Right hindlimb (tissue), 1 donor: ENCODE measurements at places on chromosomes 7 and 10.

GRCh38 chr10:11068861-11069633, 51.4 kb downstream of the CELF2 start:
- DNase-seq, result no peak

GRCh38 chr7:139721821-139722220, 56.0 kb downstream of the HIPK2 start:
- DNase-seq, result no peak

DNA sequence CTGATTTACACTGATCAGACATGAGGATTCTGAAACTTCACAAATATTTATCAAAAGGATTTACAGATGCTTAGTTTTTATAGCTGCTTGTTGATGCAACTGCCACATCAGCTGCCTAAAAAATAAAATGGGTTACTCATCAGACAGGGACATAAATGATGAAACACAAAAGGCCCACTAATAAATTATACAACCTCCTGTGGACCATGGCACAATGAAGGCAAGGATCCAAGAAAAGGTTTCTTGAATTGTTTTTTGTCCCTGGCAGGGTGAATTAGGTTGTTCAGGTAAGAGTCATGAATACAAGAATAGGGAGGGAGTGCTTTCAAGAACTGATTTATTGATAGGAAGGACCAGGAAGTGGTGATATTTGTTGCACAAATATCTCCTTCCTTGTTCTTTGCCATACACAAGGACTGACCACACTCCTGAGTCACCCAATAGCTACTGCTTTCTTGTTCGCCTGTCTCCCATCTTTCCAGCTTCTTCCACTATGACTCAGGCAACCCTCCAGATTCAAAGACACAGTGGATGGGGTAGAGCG, 234.5 kb downstream of the AHR start:
- DNase-seq, result no peak

DNA sequence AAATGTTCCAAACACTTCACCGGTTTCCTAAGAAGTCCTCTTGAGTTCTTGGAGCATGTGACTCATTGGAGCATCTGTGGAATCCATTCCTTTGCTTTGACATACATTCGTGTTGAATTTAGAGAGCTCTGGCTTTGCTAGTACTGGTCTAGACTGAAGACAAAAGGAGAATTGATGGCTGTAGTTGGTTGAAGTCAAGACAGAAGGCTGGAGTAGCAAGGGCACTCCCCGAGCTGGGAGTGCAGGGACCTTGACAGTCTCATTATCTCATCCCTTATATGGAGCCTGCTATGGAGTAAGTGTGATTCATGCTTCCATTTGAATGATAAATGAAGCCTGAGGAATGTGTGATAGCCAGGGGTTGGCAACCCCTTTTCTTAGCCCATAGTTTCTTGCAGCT, 1249.1 kb downstream of the TYW1 start:
- no peak for DNase-seq
